ENCODE measurements at places on chromosomes 16 and 17.

DNA sequence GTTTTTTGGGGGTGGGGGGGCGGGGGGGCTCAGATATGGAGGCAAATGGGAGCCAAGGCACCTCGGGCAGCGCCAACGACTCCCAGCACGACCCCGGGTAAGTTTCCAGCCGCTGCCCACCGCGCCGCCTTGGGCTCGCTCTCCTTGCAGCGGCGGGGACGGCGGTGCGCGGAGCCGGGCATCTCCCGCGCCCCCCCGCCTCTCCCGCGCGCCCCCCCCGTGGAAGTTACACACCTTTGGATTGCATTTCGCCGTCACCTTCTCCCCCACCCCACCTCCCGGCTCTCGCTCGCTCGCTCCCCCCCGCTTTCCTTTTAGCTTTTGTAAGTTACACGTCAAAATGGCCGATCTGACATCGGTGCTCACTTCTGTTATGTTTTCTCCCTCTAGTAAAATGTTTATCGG is 387 bp downstream of the MSI2 start:
- peak overlapping the region; percentile 97 for H3K4me3 ChIP-seq
- no peaks in the 10 kb centered on the region for H3K27me3 ChIP-seq
- H3K4me1 ChIP-seq, result peaks cover 4% of the 10 kb centered on the region

- DNase-seq, result peak; percentile 94
- H3K36me3 ChIP-seq, result no peaks in the 10 kb centered on the region
- H3K4me1 ChIP-seq, result no peaks in the 10 kb centered on the region
- peaks cover 2% of the 10 kb centered on the region for H3K27me3 ChIP-seq
- H3K4me3 ChIP-seq, result no peak overlapping the region
These were observed 23.7 kb upstream of the KDM8 start for GRCh38 chr16:27179500-27180072.

- peaks cover 3% of the 10 kb centered on the region for H3K36me3 ChIP-seq
- no peak overlapping the region for H3K27ac ChIP-seq
- no peaks in the 10 kb centered on the region for H3K4me1 ChIP-seq
- H3K27me3 ChIP-seq, result no peaks in the 10 kb centered on the region
- DNase-seq, result no peak
- H3K4me3 ChIP-seq, result no peak overlapping the region
These were observed 77.1 kb downstream of the STX8 start for GRCh38 chr17:9498490-9498889.

DNA sequence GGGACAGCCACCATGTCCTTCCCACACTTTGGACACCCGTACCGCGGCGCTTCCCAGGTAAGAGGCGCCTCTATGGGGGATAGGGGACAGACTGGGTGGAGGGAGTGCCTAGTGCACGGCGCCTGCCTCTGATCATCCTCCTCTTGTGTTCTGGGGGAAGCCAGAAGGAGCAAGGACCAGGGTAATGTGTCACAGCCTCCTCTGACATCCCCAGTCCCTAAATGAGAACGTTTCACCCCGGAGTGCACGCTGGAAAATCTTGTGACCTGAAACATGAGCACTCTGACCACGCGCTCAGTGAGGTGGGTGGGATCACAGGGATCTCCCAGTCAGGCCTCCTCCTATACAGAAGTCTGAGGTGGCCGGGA is 1.1 kb downstream of the IRX6 start:
- no peak overlapping the region for H3K27ac ChIP-seq
- H3K36me3 ChIP-seq, result no peaks in the 10 kb centered on the region
- no peak overlapping the region for H3K4me3 ChIP-seq
- no peaks in the 10 kb centered on the region for H3K27me3 ChIP-seq
- no peak for DNase-seq
- no peaks in the 10 kb centered on the region for H3K4me1 ChIP-seq

- peak overlapping the region; percentile 86 for H3K4me3 ChIP-seq
- H3K27ac ChIP-seq, result no peak overlapping the region
- no peak for DNase-seq
- no peaks in the 10 kb centered on the region for H3K27me3 ChIP-seq
- no peaks in the 10 kb centered on the region for H3K36me3 ChIP-seq
- no peaks in the 10 kb centered on the region for H3K4me1 ChIP-seq
These were observed 1.2 kb downstream of the ARHGAP44 start for GRCh38 chr17:12790249-12791106.

DNA sequence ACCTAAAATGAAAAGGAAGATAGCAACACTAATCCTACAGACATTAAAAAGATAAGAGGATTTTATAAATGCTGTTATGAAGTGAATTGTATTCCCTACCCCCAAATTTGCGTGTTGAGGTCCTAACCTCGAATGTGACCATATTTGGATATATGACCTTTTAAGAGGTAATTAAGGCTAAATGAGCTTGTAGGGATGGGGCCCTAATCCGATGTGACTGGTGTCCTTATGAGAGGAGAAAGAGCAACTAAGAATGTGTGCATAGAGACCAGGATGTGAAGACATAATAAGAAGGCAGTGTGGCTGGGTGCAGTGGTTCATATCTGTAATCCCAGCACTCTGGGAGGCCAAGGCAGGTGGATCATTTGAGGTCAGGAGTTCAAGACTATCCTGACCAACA is 48.2 kb upstream of the FAM20A start:
- H3K4me3 ChIP-seq, result no peak overlapping the region
- DNase-seq, result no peak
- H3K27me3 ChIP-seq, result no peaks in the 10 kb centered on the region
- no peak overlapping the region for H3K27ac ChIP-seq
- H3K4me1 ChIP-seq, result no peaks in the 10 kb centered on the region

- H3K27ac ChIP-seq, result no peak overlapping the region
- H3K4me1 ChIP-seq, result no peaks in the 10 kb centered on the region
- no peaks in the 10 kb centered on the region for H3K36me3 ChIP-seq
These were observed 6.3 kb downstream of the VWA3A start for GRCh38 chr16:22098405-22099255.

DNA sequence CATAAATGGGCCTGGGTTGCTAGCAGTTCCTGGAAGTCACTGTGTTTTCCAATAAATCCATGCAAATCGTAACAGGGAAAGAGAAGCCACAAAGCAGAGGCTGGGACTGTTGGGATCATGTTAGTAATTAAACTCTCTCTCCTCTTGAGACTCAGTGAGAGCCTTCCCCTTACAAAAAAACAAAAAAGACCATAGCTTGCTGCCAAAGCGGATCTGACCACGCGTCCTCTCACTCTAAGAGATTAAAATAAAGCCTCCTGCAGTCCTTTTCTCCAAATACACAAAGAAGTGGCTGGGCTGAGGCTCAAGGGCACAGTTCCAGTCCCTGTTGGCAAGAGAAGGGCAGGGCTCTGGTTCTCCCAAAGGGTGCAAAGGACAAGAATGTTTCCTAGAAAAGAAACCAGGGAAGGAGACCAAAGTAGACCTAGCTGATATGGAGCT is 38.5 kb downstream of the PIGL start:
- peak overlapping the region; percentile 73 for H3K27ac ChIP-seq
- no peak overlapping the region for H3K4me3 ChIP-seq
- DNase-seq, result peak; percentile 80
- H3K27me3 ChIP-seq, result no peaks in the 10 kb centered on the region
- H3K36me3 ChIP-seq, result no peaks in the 10 kb centered on the region
- H3K4me1 ChIP-seq, result no peaks in the 10 kb centered on the region

- H3K4me3 ChIP-seq, result peak overlapping the region; percentile 71
- no peaks in the 10 kb centered on the region for H3K4me1 ChIP-seq
- peak overlapping the region; percentile 43 for H3K27ac ChIP-seq
- H3K36me3 ChIP-seq, result no peaks in the 10 kb centered on the region
These were observed 518 bp downstream of the MT1E start for GRCh38 chr16:56625943-56626654.

DNA sequence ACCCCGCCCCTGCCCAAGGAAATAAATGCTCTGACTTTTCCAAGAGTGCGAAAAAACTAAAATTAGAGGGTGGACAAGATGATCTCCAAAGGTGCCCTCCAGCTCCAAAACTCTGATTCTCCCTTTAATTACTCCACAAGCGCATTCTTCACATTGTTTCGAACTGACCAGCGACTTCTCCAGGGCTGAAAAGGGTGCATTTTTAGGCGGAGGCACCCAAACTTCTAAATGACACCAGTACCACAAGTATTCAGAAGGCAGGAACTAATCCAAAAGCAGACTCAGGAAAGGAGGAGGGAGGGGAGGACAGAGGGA is 750 bp downstream of the ZFHX3 start:
- peaks cover 5% of the 10 kb centered on the region for H3K4me1 ChIP-seq
- DNase-seq, result no peak
- no peaks in the 10 kb centered on the region for H3K36me3 ChIP-seq
- H3K27ac ChIP-seq, result peak overlapping the region; percentile 99
- H3K27me3 ChIP-seq, result no peaks in the 10 kb centered on the region
- peak overlapping the region; percentile 79 for H3K4me3 ChIP-seq

GRCh38 chr17:6328279-6328678 is 106.6 kb downstream of the AIPL1 start:
- H3K4me1 ChIP-seq, result no peaks in the 10 kb centered on the region
- no peak for DNase-seq
- H3K4me3 ChIP-seq, result no peak overlapping the region
- H3K27ac ChIP-seq, result no peak overlapping the region
- H3K36me3 ChIP-seq, result no peaks in the 10 kb centered on the region

DNA sequence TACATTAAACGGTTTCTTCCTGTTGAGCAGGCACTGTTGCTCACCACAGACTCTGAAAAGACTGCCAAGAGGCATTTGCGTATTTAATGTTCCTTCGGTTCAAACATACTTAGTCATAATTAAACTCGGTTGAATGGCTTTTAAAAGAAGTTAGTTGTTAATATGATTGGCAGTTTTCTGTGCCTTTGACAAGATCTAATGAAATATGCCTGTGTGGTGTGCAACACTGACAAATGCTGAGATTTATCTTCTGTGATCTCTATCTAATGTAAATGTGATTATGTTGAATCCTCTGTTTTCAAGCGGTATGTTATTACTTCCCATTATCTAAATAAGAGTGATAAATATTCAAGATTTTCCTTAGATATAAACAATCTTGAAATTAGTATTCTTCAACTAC is 1046.6 kb downstream of the CDH8 start:
- H3K4me1 ChIP-seq, result no peaks in the 10 kb centered on the region
- H3K36me3 ChIP-seq, result no peaks in the 10 kb centered on the region
- H3K4me3 ChIP-seq, result no peak overlapping the region
- no peak overlapping the region for H3K27ac ChIP-seq

DNA sequence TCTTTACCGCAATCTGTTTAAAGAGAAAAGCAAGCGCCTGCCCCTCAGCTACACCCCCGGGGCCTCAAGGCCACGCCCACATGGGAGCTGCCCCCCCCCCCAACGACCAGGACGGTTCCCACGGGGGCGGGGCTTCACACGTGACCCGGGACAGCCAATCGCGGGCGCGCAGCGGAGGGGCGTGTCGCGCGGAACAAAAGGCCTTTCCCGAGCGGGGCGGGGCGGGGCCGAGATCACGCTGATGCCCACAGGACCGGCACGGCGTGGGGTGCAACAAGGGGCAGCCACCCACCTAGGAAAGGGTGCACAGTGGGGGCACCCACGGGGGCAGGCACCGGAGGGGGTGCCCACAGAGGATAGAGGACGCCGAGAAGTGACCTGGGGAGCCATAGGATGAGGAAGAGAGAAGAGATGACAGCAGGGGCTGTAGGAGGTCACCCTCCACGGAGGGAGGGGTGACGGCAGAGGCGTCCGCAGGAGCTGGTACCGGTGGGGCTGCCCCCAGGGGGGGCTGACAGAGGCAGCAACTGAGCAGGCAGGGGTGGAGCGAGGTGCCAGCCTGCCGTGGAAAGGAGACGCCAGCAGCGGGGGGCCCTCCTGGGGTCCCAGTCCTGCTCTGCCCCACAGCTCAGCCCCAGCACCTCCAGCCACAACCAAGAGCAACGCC is 6.2 kb downstream of the UNKL start:
- H3K36me3 ChIP-seq, result no peaks in the 10 kb centered on the region
- H3K4me1 ChIP-seq, result no peaks in the 10 kb centered on the region
- H3K27me3 ChIP-seq, result no peaks in the 10 kb centered on the region
- no peak overlapping the region for H3K27ac ChIP-seq
- H3K4me3 ChIP-seq, result peak overlapping the region; percentile 13
